ENCODE measurements at places on chromosomes 7 and 10. TPM values are rescaled to one million over a fixed set of nuclear protein-coding genes. Genes with fewer than 3 reads are reported as not detected.

Gene PPP1R3A
- not detected for total RNA-seq

Gene FAM25A
- total RNA-seq, result 342 TPM

Gene IGFBP3
- total RNA-seq, result 26.1 TPM

Gene PLXNA4
- total RNA-seq, result under 0.01 TPM

Gene BLNK
- total RNA-seq, result 10.6 TPM

Gene DMBT1
- total RNA-seq, result not detected

Gene ERVW-1
- total RNA-seq, result not detected

Gene OR2A7
- total RNA-seq, result 1.6 TPM

Gene RSU1
- 21.9 TPM for total RNA-seq

Gene KLF6
- total RNA-seq, result 167 TPM
